Upper lobe of left lung (tissue), 6 donors: ENCODE measurements at places on chromosomes 11 and 22. TPM values are rescaled to one million over a fixed set of nuclear protein-coding genes. Genes with fewer than 3 reads are reported as not detected.

DNA sequence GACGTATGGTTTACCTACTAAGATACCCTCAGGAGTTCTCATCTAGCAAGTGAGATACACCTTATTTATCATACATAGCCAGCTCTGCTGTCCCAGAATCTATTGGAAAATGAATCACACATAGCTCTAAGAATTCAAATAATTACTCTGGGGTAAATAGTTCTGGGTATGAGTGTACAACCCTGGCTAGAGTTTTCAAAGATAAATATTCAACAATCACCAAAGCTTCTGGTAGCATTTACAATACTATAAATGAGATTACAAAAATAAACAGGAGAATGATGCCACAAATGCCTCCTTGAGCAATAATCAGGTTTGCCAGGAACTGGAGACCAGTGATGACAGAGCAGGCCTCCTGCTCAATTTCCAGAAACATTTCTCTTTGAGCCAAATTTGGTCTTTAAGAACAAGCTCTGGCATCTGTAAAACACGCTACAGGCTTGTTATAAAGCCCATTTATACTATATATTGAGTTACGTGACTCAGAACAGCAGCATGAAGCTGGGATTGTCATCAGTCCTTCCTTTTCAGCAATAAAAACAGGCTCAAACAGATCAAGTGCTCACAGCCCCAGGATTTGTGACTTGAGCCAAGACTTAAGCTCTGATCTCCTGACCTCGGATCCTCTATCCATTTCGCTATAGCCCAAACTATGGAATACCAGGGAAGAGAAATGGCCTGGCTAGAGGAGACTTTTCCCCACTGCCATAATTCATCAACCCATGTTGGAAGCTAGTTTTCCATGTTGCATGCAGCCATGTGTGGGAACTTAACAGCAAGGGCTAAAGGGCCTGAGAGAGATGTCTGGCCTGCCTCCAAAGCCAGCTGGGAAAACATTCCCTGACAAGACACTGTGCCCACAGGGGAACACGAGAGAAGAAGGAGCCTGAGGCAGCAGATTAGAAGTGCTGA lies 19.7 kb downstream of the RAB30 start:
- DNase-seq, result no peak
- peak overlapping the region; percentile 63 for H3K27ac ChIP-seq
- no peaks in the 10 kb centered on the region for H3K27me3 ChIP-seq
- H3K4me3 ChIP-seq, result no peak overlapping the region

DNA sequence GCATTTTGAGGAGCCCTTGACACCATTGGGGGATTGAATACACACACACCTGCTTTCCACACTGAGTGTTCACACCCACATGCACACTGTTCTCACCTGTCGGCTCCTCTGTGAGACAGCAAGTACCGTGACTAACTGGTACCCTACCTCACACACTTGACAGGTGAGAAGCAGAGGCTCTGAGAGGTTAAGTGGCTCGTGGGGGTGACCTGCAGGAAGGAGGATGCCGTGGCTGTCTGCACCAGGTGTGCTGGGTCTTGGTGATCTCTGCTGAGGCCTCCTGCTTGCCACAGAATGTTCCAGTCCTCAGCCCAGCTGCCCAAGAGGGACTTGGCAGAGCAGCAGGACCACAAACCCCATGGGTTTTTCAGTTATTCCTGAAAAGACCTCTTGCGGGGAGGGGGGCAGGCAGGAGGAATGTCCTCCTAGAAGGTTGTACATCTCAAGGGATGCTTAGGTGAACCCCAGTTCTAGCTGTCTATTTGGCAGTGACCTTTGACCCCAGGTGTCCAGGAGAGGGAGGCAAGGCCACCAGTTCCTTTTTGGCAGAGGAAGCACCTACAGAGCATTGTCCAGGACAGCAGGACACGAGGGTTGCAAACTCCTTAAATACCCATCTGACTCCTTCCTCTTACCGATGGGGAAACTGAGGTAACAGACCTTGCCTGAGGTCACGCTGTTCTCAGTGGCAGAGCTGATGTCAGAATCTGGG lies 66.0 kb downstream of the SHISAL1 start:
- no peak overlapping the region for H3K27ac ChIP-seq
- no peaks in the 10 kb centered on the region for H3K4me1 ChIP-seq
- no peak overlapping the region for H3K4me3 ChIP-seq
- DNase-seq, result no peak
- H3K36me3 ChIP-seq, result no peaks in the 10 kb centered on the region

DNA sequence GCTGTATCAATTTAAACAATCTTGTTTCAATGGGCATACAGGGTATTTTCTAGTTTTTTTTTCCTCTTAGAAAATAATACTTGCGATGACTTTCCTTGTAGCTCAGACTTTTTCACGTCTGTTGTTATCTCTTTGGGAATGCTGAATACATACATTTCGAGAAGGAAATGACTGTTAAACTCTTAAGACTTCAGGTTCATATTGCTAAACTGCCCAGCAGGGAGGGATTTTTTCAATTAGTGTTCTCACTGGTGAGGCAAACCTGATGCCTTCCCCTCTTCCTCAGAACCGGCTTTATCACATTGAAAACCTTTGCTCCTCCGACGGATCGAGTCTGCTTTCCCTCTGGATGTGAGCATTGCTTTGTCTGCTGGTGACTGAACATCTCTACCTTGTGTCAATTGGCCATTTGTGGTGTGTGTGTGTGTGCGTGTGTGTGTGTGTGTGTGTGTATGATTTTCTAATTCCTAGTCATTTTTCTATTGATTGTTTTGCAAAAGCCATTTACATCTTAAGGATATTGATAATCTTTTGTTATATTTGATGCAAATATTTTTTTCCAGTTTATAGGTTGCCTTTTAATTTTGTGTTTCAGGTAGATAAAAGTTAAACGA lies 6.6 kb downstream of the NEAT1 start:
- H3K36me3 ChIP-seq, result no peaks in the 10 kb centered on the region
- no peak for DNase-seq
- no peaks in the 10 kb centered on the region for H3K27me3 ChIP-seq
- peaks cover 53% of the 10 kb centered on the region for H3K4me1 ChIP-seq
- H3K4me3 ChIP-seq, result peak overlapping the region; percentile 69

DNA sequence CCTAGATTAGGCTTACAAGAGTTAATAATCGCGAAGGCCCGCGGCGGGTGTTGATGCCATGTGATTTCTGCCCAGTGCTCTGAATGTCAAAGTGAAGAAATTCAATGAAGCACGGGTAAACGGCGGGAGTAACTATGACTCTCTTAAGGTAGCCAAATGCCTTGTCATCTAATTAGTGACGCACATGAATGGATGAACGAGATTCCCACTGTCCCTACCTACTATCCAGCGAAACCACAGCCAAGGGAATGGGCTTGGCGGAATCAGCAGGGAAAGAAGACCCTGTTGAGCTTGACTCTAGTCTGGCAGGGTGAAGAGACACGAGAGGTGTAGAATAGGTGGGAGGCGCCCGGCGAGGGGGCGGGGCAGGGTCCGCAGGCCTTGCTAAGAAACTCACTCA lies 65.5 kb downstream of the AAMDC start:
- H3K27ac ChIP-seq, result no peak overlapping the region
- peaks cover 3% of the 10 kb centered on the region for H3K36me3 ChIP-seq
- H3K4me1 ChIP-seq, result no peaks in the 10 kb centered on the region

GRCh38 chr11:2072551-2073261 lies 66.5 kb downstream of the IGF2 start:
- no peak for DNase-seq
- no peaks in the 10 kb centered on the region for H3K4me1 ChIP-seq
- H3K27ac ChIP-seq, result no peak overlapping the region
- H3K36me3 ChIP-seq, result no peaks in the 10 kb centered on the region

DNA sequence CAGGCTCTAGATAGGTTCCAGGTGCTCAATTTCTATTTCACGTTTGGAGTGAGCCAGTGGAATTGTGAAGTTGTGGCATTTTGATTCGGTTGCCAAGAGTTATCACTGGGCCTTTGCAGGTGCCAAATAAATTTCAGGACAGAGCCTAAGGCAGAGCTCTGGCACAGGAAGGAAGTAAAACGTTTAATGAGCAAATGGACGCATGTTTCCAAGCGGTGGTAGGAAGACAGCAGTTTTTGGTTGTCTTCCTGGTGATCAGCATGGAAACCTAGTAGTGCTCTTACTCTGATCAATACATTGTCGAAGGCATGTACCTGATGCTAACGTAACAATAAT lies 452 bp downstream of the BIRC3 start:
- no peaks in the 10 kb centered on the region for H3K27me3 ChIP-seq
- DNase-seq, result no peak
- peak overlapping the region; percentile 68 for H3K4me3 ChIP-seq
- H3K36me3 ChIP-seq, result no peaks in the 10 kb centered on the region
- peaks cover 30% of the 10 kb centered on the region for H3K4me1 ChIP-seq
- peak overlapping the region; percentile 85 for H3K27ac ChIP-seq

DNA sequence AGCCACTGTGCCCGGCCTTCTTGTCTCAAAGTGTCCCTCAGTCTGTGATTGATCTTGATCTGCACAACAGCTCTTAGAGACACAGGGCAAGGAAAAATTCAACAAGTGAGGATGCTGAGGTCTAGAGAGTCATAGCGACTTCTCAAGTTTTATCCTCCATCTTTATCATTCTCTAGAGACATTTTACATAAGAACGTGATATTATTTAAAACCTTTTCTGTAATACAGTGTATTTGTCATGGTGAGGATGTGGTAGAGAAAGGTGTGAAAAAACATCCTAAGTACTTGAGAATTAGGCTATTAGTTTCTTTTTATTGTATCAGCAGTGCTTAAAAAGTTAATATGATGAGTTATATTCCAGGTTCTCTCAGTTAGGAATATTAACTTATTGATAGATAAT lies 50.2 kb downstream of the EMSY start:
- H3K36me3 ChIP-seq, result no peaks in the 10 kb centered on the region
- H3K4me1 ChIP-seq, result no peaks in the 10 kb centered on the region
- no peak overlapping the region for H3K4me3 ChIP-seq
- no peaks in the 10 kb centered on the region for H3K27me3 ChIP-seq

- no peak overlapping the region for H3K4me3 ChIP-seq
- H3K4me1 ChIP-seq, result no peaks in the 10 kb centered on the region
- H3K27ac ChIP-seq, result no peak overlapping the region
- H3K27me3 ChIP-seq, result no peaks in the 10 kb centered on the region
- DNase-seq, result no peak
- H3K36me3 ChIP-seq, result peaks cover 10% of the 10 kb centered on the region
These were observed 24.2 kb downstream of the RBX1 start for GRCh38 chr22:40975366-40975765.

DNA sequence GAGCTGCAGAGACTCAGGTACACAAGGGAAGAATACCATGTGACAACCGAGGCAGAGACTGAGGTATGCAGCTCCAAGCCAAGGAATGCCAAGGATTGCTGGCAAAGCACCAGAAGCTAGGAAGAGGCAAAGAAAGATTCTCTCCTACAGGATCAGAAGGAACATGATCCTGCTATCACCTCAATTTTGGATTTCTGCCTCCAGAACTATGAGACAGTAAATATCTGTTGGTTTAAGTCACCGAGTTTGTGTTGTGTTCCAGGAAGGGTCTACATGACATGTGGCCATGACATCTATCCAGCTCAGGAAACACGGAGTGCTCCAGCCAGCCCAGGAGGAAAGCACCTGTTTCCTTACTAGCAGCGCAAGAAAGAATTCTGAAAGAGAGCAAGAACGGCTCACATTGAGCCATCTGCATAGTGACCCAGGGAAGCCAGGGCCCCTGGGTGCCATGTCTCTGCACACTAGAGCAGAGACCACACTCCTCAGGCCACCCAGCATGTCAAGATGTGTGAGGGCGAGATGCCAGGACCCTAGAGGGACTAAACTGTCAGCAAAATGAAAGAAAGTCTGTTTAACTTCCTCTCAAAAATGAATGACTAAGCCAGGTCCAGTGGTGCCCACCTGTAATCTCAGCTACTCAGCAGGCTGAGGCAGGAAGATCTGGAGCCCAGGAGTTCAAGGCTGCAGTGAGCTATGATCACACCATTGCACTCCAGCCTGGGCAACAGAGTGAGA lies 35.6 kb upstream of the GALNT18 start:
- no peak overlapping the region for H3K4me3 ChIP-seq
- no peaks in the 10 kb centered on the region for H3K4me1 ChIP-seq
- no peaks in the 10 kb centered on the region for H3K36me3 ChIP-seq
- no peak for DNase-seq
- H3K27me3 ChIP-seq, result no peaks in the 10 kb centered on the region

DNA sequence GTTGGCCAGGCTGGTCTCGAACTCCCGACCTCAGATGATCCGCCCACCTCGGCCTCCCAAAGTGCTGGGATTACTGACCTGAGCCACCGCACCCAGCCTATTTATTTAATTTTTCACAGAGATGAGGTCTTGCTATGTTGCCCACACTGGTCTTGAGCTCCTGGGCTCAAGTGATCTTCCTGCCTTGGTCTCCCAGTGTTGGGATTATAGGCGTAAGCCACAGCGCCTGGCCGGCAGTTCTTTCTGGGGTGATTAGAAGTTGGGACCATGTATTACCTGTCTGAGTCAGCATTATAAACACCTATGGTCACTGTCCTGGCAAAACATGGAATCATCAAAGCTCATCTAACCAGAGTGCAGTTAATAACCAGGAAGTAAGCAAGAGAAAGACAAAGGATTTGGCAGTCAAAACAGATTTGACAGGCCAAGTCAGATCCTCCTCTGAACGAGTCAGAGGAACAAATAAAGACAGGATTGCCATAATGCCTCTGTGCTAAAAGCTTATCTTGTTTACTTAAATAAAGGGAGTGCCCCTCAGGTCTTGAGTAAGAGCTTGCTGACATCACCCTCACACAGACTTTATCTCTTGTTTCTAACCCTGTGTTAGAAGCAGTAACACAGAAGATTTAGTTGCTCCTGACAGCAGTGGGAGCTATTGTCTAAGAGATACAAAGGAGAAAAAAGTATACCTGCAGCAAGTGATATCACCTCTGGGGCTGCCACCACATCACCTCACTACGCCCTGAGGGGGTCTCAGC lies 3.7 kb downstream of the SERPIND1 start:
- DNase-seq, result peak; percentile 51
- no peaks in the 10 kb centered on the region for H3K27me3 ChIP-seq
- H3K4me1 ChIP-seq, result peaks cover 13% of the 10 kb centered on the region
- peaks cover 40% of the 10 kb centered on the region for H3K36me3 ChIP-seq
- no peak overlapping the region for H3K4me3 ChIP-seq

DNA sequence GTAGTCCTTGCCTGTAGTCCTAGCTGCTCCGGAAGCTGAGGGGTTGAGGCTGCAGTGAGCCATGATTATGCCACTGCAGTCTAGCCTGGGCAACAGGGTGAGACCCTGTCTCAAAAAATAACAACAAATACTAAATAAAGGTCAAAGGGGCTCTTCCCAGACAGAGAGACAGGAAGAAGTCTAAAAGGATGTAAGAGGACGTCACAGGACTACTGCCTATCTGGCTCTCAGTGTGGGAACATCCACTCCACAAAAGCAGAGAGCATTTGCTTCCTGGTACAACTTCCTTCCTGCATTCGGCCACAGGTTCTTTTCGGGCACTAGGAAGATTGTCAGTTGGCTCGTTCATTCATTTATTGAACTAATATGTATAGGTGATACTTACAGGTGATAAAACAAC lies 110.6 kb downstream of the SGSM3 start:
- H3K4me1 ChIP-seq, result peaks cover 18% of the 10 kb centered on the region
- peaks cover 3% of the 10 kb centered on the region for H3K36me3 ChIP-seq
- no peak for DNase-seq
- no peaks in the 10 kb centered on the region for H3K27me3 ChIP-seq
- no peak overlapping the region for H3K4me3 ChIP-seq

The MS4A2 gene
- 1.3 TPM for total RNA-seq

The RAC2 gene
- total RNA-seq, result 89.4 TPM

The ACTN3 gene
- total RNA-seq, result not detected

The MS4A1 gene
- 2.0 TPM for total RNA-seq
